Stimulated activated CD4-positive, alpha-beta T cell treated with anti-CD3 and anti-CD28 coated beads, Interleukin-4, amount 100 ng/mL, for 4 hours (primary cell): ENCODE measurements at places on chromosomes 7 and 10.

GRCh38 chr7:117101026-117101425, 147.7 kb downstream of the ST7 start:
- no peak for DNase-seq

GRCh38 chr7:4058158-4058557, 623.9 kb upstream of the FOXK1 start:
- DNase-seq: no peak

GRCh38 chr7:147296986-147297385, 1180.4 kb downstream of the CNTNAP2 start:
- no peak for DNase-seq

GRCh38 chr10:108709927-108710722, 1213.2 kb downstream of the XPNPEP1 start:
- DNase-seq: no peak

- DNase-seq: no peak
Measured at GRCh38 chr10:12489357-12489756, 140.0 kb downstream of the CAMK1D start.
